NCI-H510A treated with DMSO at 0.1 percent for 48 hours (cell line): ENCODE measurements at places on chromosomes 4 and X.

DNA sequence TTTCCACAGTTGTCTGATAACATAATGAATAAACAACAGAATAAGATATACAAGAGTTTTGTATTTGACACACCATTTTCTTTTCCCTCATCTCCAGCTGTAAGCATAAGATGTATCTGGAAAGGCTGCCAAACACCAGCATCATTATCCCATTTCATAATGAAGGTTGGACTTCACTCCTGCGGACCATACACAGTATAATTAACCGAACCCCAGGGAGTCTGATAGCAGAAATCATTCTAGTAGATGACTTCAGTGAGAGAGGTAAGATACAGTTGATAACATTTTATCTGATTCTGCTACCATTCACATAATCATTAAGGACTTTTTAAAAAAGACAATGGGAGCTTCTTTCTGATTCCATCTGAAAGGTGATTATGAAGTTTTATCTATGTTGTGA, 535.2 kb downstream of the GALNTL6 start:
- no peak for DNase-seq

- DNase-seq = no peak
Observed at GRCh38 chr4:145665773-145666172, 14.2 kb upstream of the C4orf51 start.

GRCh38 chrX:154481911-154482601, 3.0 kb upstream of the LAGE3 start:
- DNase-seq = no peak

DNA sequence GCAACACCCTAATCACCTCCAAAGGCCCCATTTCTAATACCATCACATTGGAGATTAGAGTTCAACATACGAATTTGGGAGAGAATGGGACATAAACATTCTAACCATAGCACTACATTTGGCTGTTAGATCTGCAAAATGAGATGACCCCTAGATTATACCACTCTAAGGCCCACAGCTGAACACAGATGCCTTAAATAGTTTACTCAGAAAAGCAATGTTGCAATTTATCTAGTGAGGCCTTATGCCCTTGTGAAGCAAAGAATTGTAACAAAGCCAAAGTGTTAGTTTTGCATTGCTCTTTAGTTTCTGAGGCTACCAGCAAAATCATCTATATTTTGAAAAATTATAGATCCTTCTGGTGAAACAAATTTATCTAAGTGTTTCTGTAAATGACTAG, 31.6 kb upstream of the ARHGEF6 start:
- no peak for DNase-seq

DNA sequence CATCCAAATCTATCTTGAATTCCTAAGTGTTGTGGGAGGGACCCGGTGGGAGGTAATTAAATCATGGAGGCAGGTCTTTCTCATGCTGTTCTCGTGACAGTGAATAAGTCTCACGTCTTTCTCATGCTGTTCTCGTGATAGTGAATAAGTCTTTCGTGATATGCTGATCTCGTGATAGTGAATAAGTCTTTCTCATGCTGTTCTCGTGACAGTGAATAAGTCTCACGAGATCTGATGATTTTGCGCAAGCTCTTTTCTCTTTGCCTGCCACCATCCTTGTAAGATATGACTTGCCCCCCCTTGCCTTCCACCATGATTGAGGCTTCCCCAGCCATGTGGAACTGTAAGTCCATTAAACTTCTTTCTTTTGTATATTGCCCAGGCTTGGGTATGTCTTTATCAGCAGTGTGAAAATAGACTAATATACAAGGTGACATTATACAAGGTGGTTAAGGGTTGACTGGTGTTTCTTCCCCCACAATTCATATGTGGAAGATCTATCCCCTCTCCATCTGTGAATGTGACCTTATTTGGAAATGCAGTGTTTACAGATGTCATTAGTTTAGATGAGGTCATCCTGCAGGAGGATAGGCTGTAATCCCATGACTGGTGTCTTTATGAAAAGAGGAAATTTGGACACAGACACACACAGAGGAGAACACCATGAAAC, 27.6 kb downstream of the ARSD start:
- DNase-seq = peak; percentile 3

GRCh38 chr4:148808416-148808815, 366.2 kb upstream of the NR3C2 start:
- no peak for DNase-seq

- DNase-seq = peak; percentile 72
Observed at GRCh38 chr4:150010525-150011126, 67.6 kb upstream of the DCLK2 start.
